CD8-positive, alpha-beta T cell (primary cell): ENCODE measurements at places on chromosomes 4 and X.

DNA sequence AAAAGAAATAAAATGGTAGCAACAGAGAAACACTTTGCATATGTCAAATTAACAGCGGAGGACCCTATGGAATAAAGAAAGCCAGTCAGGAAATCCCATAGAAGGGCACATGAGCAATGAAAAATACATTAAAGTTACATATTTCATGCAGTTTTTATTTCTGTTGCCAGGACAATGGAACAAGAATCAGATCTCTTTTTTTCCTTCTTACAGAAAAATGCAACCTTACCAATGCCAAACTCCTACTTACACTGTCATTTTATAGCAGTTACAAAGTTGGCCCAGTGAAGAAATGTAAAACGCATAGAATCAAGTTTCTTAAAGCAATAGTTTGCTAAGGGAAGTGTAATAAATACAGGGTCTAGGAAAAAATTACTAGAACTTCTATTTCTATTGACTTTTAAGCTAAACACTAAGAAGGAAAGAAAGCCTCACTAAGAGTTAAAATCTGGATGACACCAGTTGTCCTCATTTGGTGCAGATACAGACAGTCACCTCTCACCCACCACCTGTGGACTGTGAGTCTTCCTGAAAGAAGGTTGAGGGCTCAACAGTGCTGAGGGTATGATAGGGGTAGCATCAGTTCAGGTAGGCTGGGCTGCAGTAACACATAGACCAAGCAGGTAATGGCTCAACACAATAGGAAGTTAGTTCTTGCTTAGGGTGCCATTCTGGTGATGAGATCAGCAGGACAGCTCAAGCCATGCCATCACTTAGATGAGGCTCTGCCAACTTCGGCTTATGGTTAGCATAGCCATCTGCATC is 224.6 kb downstream of the ANAPC10 start:
- no peak for DNase-seq

DNA sequence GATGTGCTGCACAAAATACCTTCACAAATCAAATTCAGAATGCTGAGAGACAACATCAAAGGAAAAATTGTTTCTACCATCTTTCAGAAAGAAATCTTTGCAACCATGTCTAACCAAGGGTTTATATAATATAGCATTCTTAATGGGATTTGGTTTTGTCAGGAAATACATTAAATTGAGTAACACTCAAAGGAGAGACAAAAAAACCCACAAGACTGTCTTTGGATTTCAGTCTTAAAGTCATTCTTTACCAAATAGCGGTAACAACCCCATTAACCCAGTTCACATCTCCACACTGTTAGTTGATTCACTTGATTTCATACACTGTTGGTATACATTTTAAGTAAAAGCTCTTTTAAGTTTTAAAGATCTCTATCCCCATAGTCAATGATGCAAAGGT is 145.7 kb upstream of the EDNRA start:
- DNase-seq: no peak

DNA sequence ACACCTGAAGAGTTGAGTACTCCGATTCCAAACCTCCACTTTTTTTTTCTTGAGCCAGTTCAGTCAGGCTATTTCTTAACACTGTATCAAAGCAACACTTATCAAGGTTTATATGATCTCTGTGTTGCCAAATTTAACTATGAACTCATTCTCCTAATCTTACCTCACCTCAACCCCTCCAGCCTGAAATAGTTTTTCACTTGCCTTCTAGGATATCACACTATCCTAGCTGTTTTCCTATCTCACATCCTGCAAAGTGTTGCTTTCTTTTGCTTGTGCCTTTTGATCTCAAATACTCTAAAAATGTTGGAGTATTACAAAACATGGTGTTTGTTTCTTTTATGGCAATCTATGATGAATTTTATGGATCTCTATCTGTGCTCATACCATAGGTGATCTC is 415.0 kb downstream of the CFAP47 start:
- no peak for DNase-seq

DNA sequence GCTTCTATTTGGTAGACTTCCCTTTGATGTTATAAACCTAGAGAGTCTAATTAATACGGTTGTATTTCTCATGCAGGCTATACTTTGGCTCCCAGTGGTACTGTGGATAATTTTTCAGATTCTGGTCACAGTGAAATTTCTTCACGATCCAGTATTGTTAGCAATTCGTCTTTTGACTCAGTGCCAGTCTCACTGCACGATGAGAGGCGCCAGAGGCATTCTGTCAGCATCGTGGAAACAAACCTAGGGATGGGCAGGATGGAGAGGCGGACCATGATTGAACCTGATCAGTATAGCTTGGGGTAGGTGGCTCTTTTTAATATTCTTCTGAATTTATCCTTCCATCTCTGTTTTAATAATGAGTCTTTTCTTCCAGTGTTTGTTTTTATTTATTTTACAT is 249.7 kb downstream of the RAPGEF2 start:
- no peak for DNase-seq

GRCh38 chr4:109912706-109913595 is at the start of gene EGF:
Gene EGF, plus strand, starts transcription at chr4:109912883. Its CDS starts 453 bp downstream, at chr4:109913336.
- no peak for DNase-seq

- no peak for DNase-seq
These were observed 670.7 kb downstream of the PCDH7 start for GRCh38 chr4:31390849-31391248.

- no peak for DNase-seq
These were observed 76.7 kb downstream of the SCD5 start for GRCh38 chr4:82721819-82722423.

DNA sequence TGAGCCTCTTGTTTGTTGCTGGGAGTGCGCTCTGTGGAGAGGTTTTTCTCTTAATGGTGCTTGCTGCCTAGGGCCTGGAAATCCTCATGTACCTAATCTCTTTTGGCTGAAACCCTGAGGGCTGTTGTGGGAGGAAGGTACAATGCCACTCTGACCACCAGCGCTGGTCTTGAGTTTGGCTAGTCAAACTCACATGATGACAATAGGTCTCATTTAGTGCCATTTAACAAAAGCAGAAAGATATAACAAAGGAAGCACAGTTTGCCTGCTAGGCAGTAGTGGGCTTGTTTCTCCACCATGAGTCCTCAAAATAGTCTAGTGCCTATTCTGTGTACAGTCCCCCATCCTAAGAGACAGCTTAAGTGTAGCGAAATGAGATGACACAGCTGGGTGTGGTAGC is 111.3 kb downstream of the TSPAN7 start:
- no peak for DNase-seq

DNA sequence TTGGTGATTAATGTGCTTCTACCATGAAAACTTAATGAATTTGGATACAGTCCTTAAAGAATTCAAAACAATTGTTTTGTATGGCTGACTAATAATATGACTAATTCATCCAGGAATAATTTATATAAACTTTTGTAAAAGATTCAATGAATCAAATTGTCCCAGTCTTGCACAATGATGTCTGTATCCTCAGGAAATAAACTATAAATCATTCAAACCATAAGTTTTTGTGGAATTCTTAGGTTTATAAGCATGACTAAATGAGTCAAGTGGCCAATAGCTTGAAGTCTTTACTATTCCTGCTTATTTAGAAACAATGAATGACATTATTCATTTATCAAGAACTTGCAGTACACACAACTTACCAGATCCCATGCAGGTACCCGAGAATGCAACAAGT is 935.0 kb upstream of the INTU start:
- DNase-seq: no peak
